Naive thymus-derived CD8-positive, alpha-beta T cell (primary cell): ENCODE measurements at places on chromosomes 12 and 14.

- no peak for DNase-seq
Observed at GRCh38 chr12:98544751-98545150, 29.4 kb downstream of the TMPO start.

GRCh38 chr12:110677982-110678381, 10.9 kb downstream of the HVCN1 start:
- DNase-seq = no peak

GRCh38 chr12:65739606-65740005, 84.7 kb upstream of the HMGA2 start:
- no peak for DNase-seq

- DNase-seq = no peak
Observed at GRCh38 chr12:131622422-131622955, 88.4 kb upstream of the SFSWAP start.

- DNase-seq = no peak
Observed at GRCh38 chr12:51693569-51693968, 102.5 kb downstream of the SCN8A start.

DNA sequence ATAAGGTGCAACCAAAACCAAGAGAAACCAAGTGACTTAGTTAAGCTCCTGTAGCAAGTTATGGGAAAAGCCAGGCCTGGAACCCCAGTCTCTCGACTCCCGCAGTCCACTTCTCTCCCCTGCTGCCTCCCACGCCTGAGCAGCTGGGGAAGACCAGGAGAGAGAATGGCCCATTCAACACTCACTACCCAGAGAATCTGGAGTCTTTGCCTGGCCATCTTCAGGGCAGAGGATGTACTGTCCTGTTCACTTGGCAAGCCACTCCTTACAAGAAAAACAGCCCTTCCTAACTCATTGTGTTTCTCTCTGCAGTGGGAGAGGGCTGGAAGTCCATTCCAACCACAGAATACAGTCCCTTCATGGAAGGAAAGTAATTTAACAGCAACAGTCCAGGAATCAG, 1.8 kb downstream of the PITPNM2 start:
- no peak for DNase-seq

DNA sequence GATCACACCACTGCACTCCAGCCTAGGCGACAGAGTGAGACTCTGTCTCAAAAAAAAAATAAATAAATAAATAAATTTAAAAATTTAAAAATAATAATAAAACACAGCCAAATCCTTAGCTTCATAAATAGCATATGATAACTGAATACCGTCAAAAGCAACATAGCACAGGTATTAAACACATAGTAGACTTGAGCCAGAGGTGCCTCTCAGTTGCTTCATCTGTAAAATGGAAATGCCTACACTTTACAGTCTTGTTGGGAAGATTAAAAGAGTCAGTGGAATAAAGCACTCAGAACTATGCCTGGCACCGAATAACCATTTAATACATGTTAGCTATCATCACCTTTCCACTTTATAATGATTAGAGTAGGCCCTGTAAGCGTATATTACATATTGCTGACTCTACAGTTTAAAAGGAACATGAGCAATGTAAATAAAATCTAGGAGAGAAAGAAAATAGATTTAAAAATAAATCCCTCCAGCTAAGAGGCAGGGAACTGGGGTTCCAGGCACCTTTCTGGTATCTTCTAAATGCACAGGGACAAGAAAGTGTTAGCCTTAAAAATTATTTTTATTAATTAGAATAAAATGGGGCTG, 7.8 kb upstream of the DCAF11 start:
- no peak for DNase-seq

DNA sequence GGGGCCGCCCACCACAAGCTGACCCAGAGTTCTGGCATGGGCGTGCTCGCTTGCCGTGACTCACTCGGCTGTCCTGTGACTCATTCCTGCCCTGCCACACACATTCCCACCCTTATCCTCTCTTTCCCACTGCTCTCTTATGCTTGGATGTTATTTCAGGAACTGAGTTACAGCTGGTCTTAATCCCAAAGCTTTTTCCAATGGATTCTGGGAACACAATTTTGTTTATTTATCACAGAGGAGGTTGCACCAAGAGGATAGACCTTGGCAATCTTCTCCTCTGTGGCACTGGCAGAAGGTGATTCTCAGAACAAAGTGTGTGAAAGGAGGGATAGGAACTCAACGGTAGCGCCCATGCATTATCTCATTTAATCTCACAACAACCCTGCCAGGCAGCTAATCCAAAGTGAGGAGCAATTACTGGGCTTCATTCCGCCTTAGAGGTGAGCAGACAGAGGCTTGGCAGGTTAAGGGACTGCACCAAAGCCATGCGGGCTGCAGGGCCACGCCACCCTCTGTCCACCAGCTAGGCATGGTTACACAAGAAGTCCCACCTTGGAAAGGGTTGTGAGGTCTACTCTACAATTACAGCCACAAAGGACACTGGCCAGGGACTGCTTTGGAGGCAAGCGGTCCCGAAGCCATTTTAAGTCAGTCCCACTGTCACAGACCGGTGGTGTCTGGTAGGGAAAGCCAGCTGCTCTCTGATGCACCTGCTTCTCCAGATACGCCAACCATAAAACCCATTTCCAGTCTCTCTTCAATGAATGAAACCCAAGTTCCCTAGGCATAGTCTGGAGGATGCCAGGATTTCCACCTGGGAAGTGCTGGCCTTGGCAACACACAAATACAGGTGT, 32.9 kb downstream of the SYNE3 start:
- DNase-seq = no peak

GRCh38 chr14:65805113-65805473, 392.6 kb downstream of the FUT8 start:
- no peak for DNase-seq

DNA sequence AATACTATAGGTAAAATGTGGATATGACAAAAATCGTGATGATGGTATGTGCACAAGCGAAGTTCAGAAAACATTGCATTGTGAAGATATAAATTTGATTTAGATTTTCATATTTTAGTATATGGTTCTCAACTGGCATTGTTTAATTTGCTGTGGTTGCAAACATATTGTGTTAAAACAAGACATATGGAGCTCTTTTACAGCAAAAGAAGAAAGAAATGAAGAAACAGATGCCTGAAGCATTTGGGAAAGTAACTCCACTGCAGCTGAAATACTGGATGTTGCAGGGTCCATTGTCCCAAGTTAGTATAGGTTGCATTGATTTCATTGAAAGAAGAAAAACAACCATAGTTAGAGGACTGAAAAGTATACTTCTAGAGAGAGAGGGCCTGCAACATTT, 185.8 kb upstream of the SSTR1 start:
- DNase-seq = no peak

DNA sequence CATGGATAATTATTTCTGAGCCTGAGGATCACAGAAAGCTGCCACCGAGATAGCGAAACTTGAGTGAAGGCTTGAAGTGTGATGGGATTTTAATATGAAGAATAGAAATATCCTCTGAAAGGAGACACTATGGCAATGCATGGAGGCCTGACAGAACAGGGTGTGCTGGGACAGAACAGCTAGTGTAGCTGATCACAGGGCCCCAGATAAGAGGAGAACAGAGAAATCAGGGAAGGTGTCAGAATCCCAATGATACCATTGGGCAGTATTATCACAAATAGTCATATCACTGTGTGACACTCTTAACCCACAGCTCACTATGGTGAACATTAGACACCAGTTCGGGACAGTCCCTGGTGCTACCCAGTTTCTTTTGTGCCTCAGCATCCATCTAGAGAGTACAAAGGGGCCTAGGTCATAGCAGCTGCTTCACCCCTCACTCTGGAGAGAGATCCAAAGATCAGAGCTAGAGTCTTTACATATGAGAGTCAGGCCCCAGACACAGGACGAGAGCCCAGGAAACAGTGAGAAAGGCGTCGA, 506 bp upstream of the OR10P1 start:
- no peak for DNase-seq

DNA sequence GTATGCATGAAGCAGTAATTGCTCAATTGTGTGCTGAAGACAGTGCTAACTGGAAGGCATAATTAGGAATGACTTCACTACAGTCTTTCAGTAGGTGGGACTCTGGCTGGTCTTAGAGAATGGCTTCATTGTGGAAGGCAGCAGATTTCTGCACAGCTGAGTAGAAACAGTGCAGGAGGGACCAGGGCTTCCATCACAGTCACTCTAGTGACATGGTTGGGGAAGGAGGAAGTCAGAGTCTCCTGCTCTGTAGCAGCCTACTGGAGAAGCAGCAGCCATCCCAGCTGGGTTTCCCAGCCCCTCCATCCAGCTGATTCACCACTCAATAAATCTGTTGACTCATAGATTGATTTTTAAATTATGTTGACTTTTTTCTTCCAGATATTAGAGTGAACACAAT, 80.6 kb upstream of the DBX2 start:
- DNase-seq = no peak

DNA sequence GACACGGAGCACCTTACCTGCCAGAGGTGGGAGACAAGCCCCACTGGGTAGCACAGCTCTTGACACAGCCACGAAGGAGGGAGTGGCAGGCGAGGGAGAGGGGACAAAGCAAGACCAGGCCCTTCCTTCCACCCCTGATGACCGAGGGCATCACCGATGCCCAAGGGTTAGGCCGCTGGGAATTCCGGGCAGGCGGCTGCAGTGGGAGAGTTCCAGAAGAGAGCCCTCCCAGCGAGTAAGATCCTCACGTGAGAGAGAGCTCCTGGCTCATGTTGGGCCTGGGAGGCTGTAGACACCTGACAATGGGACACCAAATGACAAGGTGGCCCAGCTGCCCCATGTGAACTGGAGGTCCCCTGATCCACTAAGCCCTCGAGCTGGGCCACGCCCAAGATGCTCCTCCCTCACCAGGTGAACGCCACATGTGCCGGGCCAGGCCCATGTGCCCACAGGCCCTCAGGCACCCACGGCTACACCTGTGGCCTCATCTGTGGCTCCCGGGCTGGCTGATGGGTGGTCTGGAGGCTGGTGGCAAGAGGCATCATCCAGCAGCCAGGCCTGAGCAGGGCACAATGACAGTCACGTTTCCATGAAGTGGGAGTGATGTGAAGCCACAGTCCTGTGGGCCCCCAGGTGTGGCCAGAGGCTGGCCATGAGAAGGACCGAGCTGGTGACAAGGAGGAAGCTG, 32.1 kb upstream of the C14orf180 start:
- no peak for DNase-seq

GRCh38 chr12:124437617-124438436, 129.6 kb downstream of the NCOR2 start:
- DNase-seq = no peak

GRCh38 chr12:119661882-119662281, 6.1 kb upstream of the PRKAB1 start:
- DNase-seq = no peak

- DNase-seq = no peak
Observed at GRCh38 chr12:69897744-69898143, 72.7 kb downstream of the MYRFL start.

GRCh38 chr14:68684466-68685418, 108.1 kb downstream of the ZFP36L1 start:
- no peak for DNase-seq

- DNase-seq = no peak
Observed at GRCh38 chr14:24178399-24179178, 6.7 kb downstream of the REC8 start.
